Colonic mucosa (tissue), 4 donors: ENCODE measurements at places on chromosomes 3 and 15.

GRCh38 chr15:51737522-51738305 is at the start of gene LYSMD2:
Gene LYSMD2 (minus strand): TSS chr15:51737655. CDS start chr15:51737622, 33 bp downstream.
- peak; percentile 78 for DNase-seq

DNA sequence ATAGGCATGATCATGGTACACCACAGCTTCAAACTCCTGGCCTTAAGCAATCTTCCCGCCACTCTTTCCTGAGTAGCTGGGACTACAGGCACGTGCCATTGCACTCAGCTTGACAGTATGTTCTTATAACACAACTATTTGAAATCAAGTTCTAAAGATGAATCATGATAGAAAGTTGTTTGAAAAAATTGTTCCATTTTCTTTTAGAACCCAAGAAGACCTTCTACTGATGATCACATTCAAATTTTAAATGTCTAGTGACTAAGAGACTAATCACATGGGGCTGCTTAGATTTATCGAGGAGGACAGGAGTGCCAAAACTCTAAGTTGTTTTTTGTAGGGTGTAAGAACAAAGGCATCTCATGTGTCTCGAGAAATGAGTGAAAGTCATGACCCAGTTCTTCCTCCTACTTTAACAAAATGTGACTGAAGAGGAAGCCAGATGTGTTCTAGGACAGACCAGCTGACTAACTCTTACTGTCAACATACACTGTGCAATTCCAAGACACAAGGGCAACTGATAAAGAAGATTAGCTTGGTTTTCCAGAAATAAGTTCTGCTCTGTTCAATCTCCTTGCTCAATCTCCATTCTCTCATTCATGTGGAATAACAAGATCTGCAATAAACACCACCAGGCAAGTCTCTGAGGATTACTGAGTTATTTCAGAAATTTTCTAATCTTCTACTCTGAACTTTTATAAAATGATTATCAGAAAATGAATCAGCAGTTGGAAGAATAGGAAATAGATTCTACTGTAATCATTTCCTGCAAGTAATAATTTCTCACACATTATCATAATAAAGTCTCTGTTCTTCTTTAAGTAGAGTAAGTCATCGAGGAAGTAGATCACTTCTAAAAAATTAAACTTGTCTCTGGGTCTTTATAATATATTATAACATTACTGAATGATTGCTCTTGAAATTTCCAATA is 122.6 kb upstream of the CCNL1 start:
- no peak for DNase-seq

DNA sequence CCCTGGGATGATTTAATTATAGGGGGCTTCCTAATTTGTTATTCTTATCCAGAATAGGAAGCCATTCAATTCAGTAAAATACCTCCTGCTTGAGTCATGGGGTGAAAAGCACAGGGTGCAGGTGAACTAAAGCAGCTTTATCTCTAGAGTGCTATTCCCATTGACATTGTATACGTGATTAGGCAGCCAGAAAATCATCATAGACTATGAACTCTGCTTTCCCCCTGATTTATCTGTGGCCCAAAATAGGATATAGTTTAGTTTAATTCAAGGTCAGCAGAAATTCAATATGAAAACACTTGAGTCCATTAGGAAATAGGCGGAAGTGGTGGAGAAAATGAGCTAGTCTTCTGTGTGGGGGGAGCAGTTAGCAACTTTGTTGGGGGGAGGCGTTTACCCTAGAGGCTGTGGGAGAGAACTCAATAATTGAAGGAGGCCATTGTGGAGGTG is 18.2 kb upstream of the PRKCI start:
- DNase-seq = no peak

DNA sequence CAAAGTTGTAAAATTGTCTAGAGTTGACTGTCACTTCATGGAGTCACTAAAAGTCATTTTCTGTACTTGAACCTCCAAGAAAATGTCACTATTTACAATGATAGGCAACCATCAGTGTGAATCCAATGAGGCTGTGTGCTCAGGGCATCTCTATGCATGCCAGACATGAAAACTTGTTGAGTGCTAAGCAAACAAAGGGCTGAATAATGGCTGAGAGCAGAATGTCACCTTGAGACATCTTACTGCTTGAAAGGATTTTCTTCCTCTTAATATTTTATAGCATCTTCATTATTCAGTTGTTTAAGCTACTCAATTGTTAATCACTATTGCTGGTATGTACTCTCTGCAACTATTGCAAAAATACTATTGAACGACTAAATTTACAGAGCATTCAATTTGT is 184.7 kb downstream of the PLCH1 start:
- DNase-seq = no peak

DNA sequence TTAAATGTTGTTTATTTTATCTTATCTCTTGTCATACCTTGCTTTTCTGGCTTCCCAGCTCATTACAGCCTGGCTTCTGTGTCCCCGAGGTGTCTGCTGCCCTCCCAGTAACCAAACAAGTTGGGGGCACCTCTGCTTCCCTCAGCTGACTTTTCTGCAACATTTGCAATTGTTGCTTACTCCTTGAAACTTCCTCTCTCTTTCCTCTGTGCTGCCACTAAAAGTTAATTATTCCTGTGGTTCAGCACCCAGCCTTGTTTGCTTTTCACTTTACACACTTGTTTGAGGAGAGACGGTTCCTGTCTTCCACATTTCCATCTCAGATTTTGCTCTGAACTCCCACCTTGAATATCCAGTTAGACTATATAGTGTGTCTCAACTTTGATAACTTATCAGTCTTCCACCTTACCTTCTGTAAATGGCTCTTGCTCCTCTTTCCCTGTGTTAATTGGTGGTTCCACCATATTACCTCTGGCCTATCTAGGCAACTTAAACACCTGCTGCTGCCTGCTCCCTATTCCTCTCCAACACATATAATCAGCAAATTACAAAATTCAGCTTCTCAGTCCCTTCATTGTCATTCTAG is 21.6 kb downstream of the MCTP2 start:
- DNase-seq = no peak

GRCh38 chr3:142445816-142446254 is 2.0 kb downstream of the XRN1 start:
- peak; percentile 47 for DNase-seq

DNA sequence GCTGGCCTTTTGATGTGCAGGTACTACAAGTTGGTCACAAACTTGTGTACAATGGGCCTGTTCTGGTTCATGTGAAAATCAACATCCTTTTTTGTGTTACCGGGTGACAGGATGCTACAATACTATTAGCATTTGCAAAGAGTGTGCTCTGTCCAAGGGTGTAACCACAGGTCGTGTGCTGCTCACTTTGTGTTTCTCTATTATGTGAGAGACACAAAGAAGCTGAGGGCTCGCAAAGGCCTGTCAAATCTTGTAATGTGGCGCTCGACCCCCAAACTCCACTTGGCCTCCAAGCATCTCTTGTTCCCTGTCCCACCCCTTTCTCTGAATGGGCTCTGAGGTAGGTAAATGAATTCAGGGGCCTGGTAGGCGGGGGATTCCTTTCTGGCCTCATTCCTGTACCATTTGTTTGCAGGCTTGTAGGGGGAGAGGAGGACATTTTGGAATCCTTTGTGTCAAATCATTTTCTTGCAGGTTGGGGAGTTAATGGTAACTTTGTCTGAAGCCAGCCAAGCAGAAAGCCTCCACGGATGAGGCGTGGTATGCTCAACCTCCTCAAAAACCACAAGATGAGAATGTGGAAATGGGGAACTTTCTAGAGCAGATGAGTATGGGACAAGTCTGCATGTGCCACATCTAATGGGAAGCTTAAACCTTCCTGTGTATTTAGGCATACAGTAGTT is 109.1 kb downstream of the OPA1 start:
- DNase-seq = no peak

DNA sequence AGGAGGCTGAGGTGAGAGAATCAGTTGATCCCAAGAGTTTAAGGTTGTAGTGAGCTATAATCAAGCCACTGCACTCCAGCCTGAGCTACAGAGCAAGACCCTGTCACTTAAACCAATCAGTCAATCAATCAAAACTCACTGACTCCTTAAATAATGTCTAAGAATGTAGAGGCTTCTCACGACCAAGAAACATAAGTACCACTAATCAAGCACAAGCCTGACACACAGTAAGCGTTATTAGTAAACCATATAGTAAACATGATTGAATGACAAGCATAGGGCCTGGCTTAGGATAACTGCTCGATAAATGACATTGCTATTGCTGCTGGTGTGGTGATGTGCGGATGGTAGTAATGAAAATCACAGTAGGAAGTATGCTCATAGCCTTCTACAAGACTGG is 29.4 kb downstream of the C3orf85 start:
- DNase-seq = no peak

DNA sequence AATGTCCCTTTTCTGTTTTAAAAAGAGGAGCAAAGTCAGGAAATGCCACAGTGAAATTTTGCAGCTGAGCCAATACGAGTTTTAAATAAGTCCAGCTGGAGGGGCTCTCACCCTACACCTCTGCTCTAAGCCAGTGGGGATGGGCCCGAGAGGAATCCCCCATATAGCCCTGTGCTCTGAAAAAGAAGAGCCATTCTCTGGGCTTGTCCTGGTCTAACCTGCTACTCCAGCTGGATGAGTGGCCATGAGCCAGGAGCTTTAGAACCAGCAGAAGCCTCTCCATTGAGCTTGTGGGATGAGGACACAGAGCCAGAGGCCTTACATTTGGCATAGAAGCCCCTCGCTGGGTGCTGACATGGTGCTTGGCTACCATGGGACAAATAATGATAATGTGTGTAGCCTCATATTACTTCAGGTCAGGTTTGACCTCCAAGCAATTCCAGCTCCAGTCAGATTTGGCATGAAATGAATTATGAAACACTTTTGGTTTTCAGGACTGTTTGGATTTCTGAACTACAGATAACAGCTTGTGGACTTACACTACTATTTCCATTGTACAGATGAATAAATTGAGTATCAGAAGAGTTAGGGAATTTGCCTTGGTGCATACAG is 172.4 kb downstream of the CHST2 start:
- no peak for DNase-seq

GRCh38 chr3:118478706-118479276 is 555.9 kb downstream of the IGSF11 start:
- no peak for DNase-seq

GRCh38 chr3:9111417-9111816 is 138.0 kb downstream of the SRGAP3 start:
- DNase-seq = no peak

GRCh38 chr3:76415384-76415783 is 624.5 kb upstream of the ROBO2 start:
- no peak for DNase-seq

DNA sequence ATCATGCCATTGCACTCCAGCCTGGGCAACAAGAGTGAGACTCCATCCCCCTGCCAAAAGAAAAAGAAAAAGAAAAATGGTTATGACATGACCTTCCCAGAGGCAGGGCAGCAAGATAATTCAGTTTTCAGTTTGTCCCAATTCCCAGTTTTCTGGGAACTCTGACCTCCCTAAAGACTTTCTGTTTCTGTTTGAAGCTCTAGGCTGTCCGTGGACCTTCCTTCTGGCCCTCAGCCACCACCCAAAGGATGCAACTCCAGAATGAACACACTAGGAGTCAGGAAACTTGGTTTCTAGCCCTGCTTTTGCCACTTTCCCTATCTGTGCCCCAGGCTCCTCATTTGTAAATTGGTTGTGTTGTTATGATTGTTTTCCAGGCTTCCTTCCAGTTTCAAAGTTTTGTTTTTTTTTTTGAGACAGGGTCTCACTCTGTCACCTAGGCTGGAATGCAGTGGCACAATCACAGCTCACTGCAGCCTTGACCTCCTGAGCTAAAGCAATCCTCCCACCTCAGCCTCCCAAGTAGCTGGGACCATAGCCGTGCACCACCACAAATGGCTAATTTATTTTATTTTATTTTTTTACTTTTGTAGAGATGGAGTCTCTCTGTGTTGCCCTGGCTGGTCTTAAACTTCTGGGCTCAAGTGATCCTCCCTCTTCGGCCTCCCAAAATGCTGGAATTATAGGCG is 68.6 kb downstream of the CDC25A start:
- DNase-seq = peak; percentile 27

DNA sequence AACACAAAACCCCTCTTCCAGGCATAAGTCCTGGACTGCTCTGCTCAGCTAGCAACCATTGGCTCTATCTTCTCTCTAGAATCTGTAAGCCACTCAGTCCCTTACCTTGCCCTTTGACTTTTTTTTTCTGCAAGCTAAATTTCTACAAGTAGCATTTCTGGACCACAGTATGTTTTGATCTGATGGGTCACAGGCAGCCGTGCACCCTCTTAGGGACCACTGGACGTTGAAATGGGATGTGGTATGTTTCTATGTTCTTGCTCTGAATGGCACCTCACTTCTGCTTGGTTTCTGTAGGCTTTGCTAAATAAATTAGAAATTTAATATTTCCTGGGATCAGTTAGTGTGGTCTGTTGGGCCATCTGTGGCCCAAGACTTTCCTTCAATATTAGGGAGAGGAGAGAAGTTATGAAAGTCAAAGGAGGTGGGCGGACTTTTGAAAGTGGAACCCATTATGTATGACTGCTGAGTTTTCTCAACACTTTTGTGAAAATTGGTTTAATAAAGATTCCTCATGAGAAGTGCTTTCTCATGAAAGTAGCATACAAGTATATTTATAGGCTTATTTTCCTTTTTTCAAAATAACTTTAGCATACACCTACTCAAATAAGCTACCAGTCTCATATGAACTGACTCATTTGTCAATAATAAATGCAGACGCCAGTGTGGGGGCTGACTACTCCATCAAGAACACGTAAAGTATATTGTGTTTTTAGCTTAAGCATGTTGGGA is 18.4 kb upstream of the TIPARP start:
- DNase-seq = no peak

GRCh38 chr3:108202080-108202479 is 20.1 kb downstream of the IFT57 start:
- no peak for DNase-seq

DNA sequence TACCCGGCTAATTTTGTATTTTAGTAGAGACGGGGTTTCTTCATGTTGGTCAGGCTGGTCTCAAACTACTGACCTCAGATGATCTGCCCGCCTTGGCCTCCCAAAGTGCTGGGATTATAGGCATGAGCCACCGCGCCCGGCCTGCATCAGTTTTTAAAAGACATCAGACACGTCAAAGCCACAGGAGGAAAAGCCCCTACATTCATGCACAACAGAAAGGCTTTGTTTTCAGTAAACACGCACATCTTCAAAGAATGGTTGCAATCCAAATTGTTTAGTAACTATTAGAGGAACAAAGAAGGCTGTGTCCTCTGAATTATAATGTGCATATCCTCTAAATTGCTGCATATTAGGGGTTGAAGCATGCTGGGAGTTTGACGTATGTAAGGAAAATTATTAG is 53.3 kb downstream of the BTD start:
- DNase-seq = no peak

DNA sequence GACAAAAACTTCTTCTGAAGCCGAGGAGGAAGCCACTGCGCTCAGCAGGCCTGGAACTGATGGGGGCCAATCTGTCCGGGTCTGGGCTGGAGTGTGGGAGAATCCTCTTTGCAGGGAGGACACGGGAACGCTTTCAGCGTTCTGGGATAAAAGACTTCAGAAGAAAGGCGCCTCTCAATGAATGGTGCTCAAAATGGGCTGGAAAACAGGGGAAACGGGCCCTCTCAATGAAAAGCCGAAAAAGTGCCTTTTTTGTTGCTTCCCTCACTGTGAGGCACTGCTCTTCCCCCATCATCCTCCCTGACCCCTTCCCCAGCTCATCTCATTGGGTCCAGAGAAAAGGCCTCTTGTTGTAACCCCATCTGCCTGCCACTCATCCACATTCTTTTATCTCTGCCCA is 119.5 kb upstream of the LRIG1 start:
- no peak for DNase-seq

- no peak for DNase-seq
These were observed 36.1 kb upstream of the ACKR4 start for GRCh38 chr3:132561003-132561402.
